ENCODE measurements at places on chromosomes 6 and 20. TPM values are rescaled to one million over a fixed set of nuclear protein-coding genes. Genes with fewer than 3 reads are reported as not detected.

FKBP1C gene
- total RNA-seq: not detected

PARD6B gene
- total RNA-seq: 9.3 TPM

UST gene
- 25.0 TPM for total RNA-seq

B3GAT2 gene
- 0.59 TPM for total RNA-seq

SLC26A8 gene
- 0.20 TPM for total RNA-seq

COL9A3 gene
- total RNA-seq: 17.8 TPM

FAM184A gene
- total RNA-seq: 3.7 TPM

BANF2 gene
- total RNA-seq: not detected

C6orf52 gene
- not detected for total RNA-seq

PTCHD4 gene
- 2.1 TPM for total RNA-seq

RPP40 gene
- total RNA-seq: 9.2 TPM

PACSIN1 gene
- total RNA-seq: not detected

DNA sequence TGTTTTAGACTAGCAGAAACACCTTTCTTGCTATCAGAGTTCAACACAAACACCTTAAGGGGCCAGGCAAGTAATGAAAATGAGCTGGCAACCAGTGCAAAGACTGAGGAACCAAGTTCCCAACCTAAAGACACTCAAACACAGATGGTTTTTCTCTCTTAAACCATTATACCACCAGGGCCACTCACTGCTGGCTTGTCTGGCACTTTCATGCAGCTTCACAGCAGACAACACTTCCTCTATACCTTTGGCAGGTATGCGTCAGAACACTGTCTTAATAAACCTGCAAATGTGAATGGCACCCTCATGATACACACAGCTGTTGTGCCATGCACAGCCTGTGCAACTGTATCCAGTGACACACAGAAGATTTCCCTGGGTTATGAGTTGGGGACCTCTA lies 41.6 kb downstream of the NFATC2 start:
- DNase-seq: no peak

GRCh38 chr6:25270559-25270958 lies 8.6 kb upstream of the CARMIL1 start:
- DNase-seq: no peak

GRCh38 chr6:77015350-77015749 lies 447.9 kb downstream of the HTR1B start:
- DNase-seq: no peak

GRCh38 chr6:45569210-45569945 lies 191.6 kb upstream of the SUPT3H start:
- DNase-seq: no peak

DNA sequence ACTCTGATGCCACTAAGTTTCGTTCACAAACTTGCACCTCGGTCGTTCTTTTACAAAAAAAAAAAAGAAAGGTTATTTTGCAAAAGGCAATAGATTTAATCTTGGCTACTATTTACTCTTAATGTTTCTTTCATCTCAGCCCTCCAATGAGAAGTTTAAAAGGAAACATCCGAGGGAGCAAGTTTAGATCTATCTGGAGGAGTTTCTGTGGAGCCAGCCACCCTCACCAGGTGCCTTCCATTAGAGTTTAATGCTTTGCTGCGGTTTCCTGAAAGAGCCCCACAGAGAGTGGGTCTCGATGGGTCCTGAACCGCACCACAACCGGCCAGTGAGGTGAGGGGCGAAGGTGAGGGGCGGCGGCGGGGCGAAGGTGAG lies 632 bp downstream of the PRKN start:
- DNase-seq: no peak

- no peak for DNase-seq
Measured at GRCh38 chr6:324116-324728, 31.9 kb downstream of the DUSP22 start.

DNA sequence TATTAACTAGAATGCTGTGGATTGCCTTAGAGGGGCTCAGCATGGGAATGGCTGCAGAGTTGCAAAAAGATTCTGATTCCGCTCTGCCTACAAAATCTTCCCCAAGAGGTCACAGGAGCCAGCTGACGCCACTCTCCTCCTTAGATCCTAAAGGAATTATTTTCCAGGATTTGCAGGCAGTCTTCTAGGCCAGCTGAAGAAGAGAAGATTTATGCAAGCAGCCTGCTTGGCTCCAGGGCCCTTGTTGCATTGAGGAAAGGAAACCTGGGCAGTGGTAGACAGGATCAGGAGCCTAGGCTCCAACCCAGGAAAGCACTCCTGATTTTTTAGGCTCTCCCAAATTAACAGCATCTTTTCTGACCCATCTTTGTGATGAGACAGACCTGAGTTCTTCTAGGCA lies 245.8 kb downstream of the PKHD1 start:
- DNase-seq: no peak

DNA sequence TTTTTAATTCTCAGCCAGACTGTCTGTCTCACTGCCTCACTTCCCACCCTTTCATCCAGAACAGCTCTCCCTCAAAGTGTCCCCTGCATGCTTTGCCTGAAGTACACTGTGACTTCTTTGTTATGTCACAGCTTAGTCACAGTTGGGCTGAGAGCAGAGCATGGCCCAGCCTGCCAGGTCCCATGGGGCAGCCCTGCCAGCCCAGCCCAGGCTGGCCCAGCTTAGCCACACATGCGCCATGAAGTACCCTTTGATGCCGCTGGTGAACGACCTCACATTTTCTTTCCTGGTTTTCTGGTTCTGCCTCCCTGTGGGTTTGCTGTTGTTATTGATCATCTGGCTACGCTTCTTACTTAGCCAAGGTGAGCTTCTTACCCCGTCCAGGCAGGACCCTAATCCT lies at the start of gene ADIG:
TSS of gene ADIG (plus strand) at position 185 of the 400 bp plus-strand sequence. CDS start at position 239, 54 bp downstream.
- no peak for DNase-seq

DNA sequence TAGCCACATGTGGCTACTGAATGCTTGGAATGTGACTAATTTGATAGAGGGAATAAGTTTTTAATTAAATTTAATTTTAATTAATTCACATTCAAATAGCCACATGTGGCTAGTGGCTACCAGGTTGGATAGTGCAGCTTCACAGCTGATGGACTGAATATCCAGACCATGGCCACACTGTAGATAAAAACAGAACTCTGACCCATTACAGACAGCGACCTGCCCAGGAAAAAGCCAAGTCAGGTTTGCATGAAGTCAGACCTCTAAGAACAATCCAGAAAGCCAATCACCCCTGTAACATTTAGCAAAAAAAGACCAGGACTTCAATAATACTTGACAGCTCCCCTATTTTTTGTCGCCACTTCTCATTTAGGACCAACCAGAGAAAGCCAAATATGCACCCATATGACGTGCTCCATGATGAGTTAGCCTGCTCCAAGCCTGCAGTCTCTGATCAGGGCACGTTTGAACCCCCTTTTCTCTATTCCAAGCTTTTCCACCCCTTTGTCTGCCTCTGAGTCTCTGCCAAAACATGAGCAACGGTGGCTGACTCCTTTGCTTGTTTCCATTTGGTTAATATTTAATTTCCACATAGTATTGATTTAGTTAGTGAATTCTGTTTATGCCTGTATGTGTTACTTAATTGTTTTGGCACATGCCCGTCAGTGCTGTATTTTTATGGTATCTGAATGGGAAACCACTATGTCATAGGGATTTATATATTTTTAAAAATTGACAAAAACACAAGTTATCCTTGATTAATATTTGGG lies 636.3 kb downstream of the UTRN start:
- DNase-seq: no peak

- DNase-seq: no peak
Measured at GRCh38 chr6:45665859-45666258, 288.1 kb upstream of the SUPT3H start.

DNA sequence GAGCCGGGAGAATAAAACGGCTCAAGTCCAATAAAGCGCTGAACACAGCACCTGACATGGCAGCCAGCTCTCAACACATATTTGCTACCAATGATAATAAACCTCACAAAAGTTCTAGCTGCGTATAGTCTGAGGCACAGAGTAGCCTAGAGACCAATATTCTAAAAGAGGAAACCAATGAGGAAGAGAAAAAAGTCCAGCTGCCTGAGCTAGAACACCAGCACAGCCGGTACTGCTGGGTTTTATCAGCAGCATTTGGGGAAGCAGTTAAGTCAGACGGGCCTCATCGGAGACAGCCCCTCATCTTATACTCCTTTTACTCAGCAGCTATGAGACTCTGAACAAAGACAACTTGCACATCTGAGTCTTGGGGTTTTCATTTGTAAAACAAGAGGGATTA lies 2.4 kb upstream of the RTF2 start:
- DNase-seq: no peak

DNA sequence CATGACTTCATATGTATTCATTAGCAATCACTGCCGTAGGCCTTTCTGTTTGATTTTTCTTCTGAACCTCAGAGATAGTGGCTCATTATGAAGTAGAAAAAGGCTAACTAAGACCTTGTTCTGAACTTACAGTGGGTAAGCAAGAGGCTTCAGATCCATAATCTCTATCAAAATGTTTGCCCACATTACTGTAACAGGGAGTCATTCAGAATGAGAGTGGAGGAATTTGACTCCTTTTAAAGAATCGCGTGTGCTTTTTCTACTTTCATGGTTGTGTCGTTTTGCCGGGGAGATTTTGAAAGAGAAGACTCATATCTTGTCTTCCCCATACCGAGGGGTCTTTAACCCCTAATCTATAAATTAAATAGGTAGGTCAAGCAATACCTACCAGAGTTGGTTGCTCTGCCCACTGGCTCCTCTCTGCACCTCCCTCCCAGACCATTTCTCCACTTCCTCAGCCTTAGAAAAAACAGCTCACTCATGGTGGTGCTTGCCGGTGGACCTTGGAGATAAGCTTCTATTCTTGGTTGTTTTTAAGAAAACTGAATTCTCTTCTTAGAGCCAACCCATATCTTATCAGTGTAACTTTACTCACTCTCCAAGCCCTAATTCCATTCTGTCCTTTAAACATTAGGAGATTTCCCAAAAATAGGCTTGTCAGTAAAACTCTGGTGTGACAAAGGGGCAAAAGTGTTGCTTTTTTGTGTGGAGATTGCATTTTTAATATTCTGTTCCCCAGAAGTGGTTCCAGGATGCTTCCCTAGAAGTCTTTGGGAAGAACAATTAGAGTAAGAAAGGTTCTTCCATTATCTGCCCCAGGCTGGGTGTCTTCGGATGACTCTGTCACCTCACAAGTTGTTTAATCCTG lies 56.6 kb downstream of the E2F3 start:
- no peak for DNase-seq

DNA sequence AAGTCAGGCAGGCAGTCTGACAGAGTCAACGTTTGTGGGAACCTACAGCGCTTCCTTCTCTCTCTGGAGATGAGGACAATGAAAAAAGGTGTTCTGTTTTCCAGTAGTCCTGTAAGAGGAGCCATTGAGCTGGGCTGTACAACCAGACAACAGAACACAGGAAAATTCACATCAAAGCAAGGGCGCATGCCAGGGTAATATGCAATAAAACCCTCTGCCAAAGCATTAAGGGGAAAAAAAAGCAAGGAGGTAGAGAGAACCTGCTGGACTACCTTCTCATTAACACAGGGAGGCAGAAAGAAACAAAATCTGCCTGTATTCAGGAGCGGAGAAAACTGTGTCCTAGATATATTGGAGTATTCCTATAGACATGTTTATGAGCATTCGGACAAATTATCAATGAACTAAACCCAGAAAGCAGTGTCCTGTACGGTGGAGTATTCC lies 1.3 kb downstream of the RNF24 start:
- peak; percentile 58 for DNase-seq

DNA sequence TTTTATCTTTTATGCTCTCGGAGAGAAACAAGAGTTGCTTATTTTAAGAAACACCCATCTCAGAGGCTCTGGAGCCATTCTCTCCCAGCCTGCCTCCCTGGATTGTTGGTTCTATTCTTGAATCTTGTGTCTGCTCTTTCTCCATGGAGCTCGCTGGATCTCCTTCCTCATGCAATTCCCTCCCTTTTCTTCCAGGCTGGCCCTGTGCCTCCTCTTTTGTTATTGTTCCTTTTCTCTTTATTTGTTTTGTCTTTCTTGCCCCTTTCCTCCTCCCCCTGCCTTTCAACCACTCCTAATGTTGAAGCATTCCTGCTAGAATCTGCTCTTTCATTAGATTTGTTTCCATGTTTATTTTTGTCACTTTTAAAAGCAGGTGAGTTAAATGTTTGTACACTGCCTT lies 76.5 kb downstream of the STMND1 start:
- no peak for DNase-seq

GRCh38 chr20:57484772-57485171 lies 40.2 kb downstream of the CTCFL start:
- no peak for DNase-seq

DNA sequence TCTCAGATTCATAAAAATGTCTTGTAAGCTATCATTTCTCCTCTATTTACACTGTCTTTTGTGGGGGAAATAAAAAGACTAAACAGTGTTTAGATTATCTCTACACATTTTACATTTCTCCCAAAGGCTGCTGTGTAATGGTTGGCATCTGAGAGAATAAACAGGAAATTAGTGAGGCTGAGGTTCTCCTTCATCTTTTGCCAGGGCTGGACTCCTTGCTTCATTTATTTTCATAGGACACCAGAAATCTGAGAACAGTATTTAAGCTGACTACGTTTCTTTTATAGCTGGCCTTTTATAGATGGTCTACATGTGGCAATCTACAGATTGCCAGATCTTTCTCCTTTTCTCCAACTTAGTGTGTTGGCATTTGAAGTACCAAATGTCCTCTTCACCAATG lies 41.5 kb downstream of the PLCB4 start:
- no peak for DNase-seq

DNA sequence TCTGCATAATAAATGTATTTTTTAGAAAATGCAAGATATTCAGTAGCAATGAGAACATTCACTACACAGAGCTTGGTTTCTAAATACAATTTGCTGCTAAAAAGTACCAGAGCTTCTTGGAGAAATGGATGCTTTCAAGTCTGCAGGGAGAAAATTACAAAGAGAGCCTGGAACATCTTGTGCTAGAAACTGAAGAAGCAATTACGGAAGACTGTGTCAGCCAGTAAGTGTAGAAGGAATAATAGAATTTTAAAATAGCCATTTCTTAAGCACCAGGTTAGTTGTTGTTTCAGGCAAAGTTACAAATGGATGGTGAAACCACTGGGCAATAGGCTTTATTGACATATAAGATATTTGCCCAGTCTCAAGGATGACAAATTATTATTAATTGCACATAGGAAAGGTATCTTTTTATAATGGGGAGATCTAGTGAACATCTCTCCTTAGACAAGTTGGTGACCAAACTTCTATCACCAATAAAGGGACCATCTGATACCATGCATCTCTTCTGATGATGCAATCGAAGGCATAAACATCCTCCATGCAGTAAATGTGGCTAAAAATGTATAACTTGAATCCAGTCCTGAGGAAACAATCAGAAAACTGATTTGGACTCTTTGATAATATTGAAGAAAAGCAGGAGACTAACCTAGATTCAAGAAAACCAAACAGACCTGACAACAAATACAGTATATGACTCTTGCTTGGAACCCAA lies 81.7 kb downstream of the ARHGAP18 start:
- DNase-seq: no peak

GRCh38 chr20:24452016-24452415 lies 17.4 kb upstream of the SYNDIG1 start:
- DNase-seq: no peak

Data from skin of body (tissue), 3 donors.